Caki2 (cell line): ENCODE measurements at places on chromosomes 7 and 10. TPM values are rescaled to one million over a fixed set of nuclear protein-coding genes. Genes with fewer than 3 reads are reported as not detected.

The NUPR2 gene
- not detected in 2 replicates for total RNA-seq

The CRTAC1 gene
- not detected in 2 replicates for total RNA-seq

The NEURL1 gene
- total RNA-seq = not detected in 2 replicates

- DNase-seq = no peak
Measured at GRCh38 chr7:135789956-135790355, 41.3 kb upstream of the FAM180A start.

GRCh38 chr7:47088329-47089067, 493.4 kb downstream of the TNS3 start:
- DNase-seq = peak; percentile 54
